ENCODE measurements at places on chromosomes 2 and 18. TPM values are rescaled to one million over a fixed set of nuclear protein-coding genes. Genes with fewer than 3 reads are reported as not detected.

- H3K27ac ChIP-seq, result no peak overlapping the region
- no peak for DNase-seq
- H3K4me3 ChIP-seq, result no peak overlapping the region
- no peaks in the 10 kb centered on the region for H3K27me3 ChIP-seq
- no peaks in the 10 kb centered on the region for H3K36me3 ChIP-seq
These were observed 112.6 kb downstream of the ARHGAP28 start for GRCh38 chr18:6842081-6842480.

DNA sequence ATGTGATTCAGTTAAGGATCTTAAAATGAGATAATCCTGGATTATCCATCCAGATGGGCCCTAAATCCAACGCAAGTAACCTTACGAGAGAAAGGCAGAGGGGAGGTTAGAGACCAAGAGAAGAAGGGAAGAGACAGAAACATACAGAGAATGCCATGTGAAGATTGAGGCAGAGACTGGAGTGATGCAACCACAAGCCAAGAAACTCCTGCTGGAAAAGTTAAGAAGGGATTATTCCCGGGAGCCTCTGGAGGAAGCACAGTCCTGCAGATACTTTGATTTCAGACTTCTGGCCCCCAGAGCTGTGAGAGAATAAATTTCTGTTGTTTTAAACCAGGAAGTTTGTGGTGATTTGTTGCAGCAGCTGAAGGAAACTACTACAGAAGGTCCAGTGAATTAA lies 992.7 kb downstream of the BCL11A start:
- no peak overlapping the region for H3K27ac ChIP-seq
- H3K36me3 ChIP-seq, result no peaks in the 10 kb centered on the region

DCDC2C gene
- total RNA-seq, result not detected

DNA sequence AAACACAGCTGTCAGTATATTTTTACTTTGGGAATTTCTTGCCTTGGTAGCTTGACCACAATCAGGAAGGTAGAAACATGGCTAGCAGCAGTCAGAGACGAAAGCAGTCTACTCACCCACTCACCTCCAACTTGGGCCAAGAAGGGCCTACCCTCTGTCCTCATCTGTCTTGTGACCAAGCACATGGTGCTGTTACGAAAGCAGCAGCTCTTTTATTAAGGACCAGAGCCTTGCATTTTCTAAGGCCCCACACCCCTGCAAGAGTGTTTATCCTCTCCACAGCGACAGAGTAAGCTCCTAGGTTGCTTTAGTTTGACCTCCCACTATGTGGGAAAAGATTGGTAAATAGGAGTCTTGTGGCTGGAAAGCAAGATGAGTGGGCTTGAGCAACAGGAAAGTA lies 31.3 kb upstream of the MSTN start:
- no peak for DNase-seq
- H3K36me3 ChIP-seq, result no peaks in the 10 kb centered on the region
- no peaks in the 10 kb centered on the region for H3K27me3 ChIP-seq

DNA sequence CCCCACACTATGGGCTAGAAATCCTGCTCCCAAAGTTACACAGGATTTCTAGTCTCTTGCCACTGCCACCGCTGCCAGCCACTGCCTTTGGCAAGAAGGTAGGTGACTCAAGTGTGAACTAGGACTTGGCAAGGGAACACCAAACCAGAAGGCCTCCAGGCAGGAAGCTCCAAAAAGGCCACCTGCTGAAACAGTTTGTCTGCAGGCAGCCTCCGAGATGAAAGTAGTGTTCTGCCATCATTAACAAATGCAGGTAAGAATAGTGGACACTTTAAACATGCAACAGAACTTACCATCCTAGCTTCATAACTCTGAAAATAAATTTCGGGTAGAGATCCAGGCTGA lies 3.9 kb downstream of the ANKRD44 start:
- peak overlapping the region; percentile 86 for H3K4me3 ChIP-seq
- H3K27me3 ChIP-seq, result no peaks in the 10 kb centered on the region
- peak; percentile 59 for DNase-seq

ADRA2B gene
- total RNA-seq, result not detected

DNA sequence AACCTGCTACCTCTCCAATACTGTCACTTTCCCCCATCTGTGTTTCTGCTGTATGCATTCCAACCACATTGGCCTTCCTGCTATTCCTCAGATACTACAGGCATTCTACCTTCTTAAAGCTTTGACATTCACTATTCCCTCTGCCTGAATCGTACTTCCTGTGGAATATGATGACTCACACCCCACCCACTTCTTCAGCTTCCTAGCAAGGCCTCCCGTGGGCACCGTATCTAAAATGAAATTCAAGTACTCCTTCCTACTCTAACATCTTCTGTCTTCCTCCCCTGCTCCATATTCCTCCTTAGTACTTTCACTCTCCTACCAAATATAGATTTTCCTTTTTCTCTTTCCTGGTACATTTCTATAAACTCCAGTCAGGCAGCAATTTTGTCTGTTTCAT lies 710.4 kb downstream of the RNF144A start:
- H3K4me3 ChIP-seq, result no peak overlapping the region
- H3K4me1 ChIP-seq, result peaks cover 14% of the 10 kb centered on the region
- no peak overlapping the region for H3K27ac ChIP-seq
- DNase-seq, result no peak
- no peaks in the 10 kb centered on the region for H3K27me3 ChIP-seq

GRCh38 chr18:31373641-31374040 lies 2.9 kb upstream of the DSG4 start:
- H3K4me3 ChIP-seq, result no peak overlapping the region
- H3K4me1 ChIP-seq, result peaks cover 29% of the 10 kb centered on the region
- H3K27me3 ChIP-seq, result no peaks in the 10 kb centered on the region
- DNase-seq, result no peak
- H3K27ac ChIP-seq, result no peak overlapping the region

DNA sequence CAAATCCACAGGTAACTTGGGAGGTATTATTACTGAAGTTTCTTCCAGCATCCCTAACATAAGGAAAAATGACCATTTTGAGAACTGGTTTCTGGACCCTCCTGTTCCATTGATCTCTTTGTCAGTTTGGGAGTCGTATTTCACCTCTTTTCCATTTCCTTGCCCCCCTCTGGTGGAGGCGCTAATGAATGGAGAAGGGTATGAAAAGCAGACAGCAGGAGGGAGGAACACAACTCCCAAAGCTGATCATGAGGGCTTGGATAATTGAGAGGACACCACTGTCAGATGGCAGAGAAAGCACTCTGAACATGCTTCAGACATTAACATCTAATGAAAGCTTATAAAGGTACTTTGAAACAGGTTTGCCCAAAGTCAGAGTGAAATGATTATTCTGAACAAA lies 56.6 kb upstream of the TLK1 start:
- H3K4me3 ChIP-seq, result no peak overlapping the region
- no peaks in the 10 kb centered on the region for H3K4me1 ChIP-seq
- DNase-seq, result no peak
- H3K27me3 ChIP-seq, result no peaks in the 10 kb centered on the region

- no peaks in the 10 kb centered on the region for H3K36me3 ChIP-seq
- peak overlapping the region; percentile 81 for H3K4me3 ChIP-seq
- H3K27ac ChIP-seq, result no peak overlapping the region
- H3K4me1 ChIP-seq, result peaks cover 21% of the 10 kb centered on the region
- no peaks in the 10 kb centered on the region for H3K27me3 ChIP-seq
These were observed 751 bp upstream of the NMI start for GRCh38 chr2:151289972-151290866.

GRCh38 chr2:69018678-69019095 lies 5.7 kb downstream of the ANTXR1 start:
- no peak for DNase-seq
- H3K27ac ChIP-seq, result no peak overlapping the region
- no peaks in the 10 kb centered on the region for H3K4me1 ChIP-seq
- H3K4me3 ChIP-seq, result no peak overlapping the region

- H3K27ac ChIP-seq, result no peak overlapping the region
- H3K4me1 ChIP-seq, result no peaks in the 10 kb centered on the region
- H3K36me3 ChIP-seq, result no peaks in the 10 kb centered on the region
- H3K27me3 ChIP-seq, result no peaks in the 10 kb centered on the region
- no peak overlapping the region for H3K4me3 ChIP-seq
These were observed 12.0 kb downstream of the OBSL1 start for GRCh38 chr2:219559156-219559915.

DNA sequence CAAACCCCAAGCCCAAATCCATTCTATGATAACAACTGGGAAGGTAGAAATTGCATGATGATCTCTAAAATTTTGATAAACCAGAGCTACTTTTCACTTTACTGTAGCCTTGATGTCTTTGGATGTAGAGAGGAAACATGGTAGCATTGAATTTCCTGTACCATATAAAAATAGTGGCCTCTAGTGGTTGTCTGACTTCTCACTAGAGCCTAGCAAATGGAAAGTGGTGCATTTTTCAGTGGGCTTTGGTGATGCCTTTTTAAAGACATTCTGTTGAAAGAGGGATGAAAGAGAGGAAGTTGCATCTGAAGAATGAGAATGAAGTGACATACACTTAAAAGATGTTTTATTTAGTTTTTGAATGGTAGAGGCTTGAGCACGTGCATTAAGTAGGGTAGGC lies 662.2 kb downstream of the XIRP2 start:
- H3K4me1 ChIP-seq, result no peaks in the 10 kb centered on the region
- no peaks in the 10 kb centered on the region for H3K36me3 ChIP-seq
- H3K27ac ChIP-seq, result no peak overlapping the region
- DNase-seq, result peak; percentile 63
- no peaks in the 10 kb centered on the region for H3K27me3 ChIP-seq
- no peak overlapping the region for H3K4me3 ChIP-seq

DNA sequence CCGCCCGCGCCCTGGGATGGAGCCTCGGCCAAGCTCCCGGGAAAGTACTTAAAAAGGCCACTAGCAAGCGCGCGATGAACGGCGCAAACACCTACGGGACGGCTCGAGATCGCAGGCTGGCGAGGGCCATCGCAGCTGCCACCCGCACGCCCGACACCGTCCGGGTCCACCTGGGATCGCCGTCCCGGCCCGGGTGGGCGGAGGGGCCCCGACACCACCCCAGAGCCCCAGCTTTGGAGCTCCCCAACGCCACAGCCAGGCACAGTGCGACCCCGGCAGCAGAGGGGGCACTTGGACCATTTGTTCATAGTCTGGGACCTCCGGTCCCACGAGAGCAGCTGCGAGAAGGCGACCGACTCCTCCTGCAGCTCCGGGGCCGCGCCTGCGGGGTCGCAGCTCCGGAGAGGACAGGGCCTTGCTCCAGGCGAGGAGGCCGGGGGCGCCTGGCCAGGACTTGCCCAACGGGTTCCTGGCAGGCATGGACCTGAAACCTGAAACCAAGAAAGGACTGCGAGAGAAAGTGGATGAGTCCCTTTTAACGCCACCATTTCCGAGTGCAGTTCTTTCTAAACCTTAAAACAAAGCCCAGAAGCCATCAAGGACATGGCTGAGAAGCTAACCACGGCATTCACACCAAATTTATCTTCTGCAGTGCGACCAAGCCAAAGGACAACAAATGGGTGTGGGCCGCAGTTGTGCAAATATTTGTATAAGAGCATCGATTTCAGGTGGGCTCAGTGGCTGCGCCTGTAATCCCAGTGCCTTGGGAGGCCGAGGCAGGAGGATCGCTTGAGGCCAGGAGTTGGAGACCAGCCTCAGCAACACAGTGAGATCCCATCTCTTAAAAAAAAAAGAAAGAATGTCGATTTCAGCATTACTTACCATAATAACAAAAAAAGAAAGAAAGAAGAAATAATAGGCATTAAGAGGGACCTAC lies 54.0 kb upstream of the IMP4 start:
- H3K27me3 ChIP-seq, result no peaks in the 10 kb centered on the region
- no peak overlapping the region for H3K27ac ChIP-seq
- no peak overlapping the region for H3K4me3 ChIP-seq
- H3K4me1 ChIP-seq, result no peaks in the 10 kb centered on the region

KIF5C gene
- 8.3 TPM for total RNA-seq

DNA sequence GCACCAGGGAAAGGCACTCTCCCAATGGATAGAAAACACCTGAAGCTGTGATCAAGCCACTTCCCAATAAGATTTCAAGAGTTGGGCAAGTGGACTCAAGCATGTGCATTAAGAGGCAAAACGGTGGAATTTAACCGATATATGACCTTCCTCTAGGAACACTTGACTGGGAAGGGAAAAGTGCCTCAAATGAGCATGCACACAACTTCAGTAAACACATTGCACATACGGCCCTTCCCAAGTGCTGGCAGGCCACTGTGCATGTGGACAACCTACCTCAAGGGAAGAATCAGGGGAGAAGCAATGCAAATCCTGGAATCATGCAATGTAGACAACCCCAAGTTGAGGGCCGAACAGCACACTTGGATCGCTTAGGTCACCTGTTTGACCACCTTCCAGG lies 23.9 kb upstream of the SH3RF3 start:
- no peaks in the 10 kb centered on the region for H3K36me3 ChIP-seq
- no peak overlapping the region for H3K27ac ChIP-seq
- DNase-seq, result no peak
- H3K27me3 ChIP-seq, result no peaks in the 10 kb centered on the region
- no peak overlapping the region for H3K4me3 ChIP-seq

DNA sequence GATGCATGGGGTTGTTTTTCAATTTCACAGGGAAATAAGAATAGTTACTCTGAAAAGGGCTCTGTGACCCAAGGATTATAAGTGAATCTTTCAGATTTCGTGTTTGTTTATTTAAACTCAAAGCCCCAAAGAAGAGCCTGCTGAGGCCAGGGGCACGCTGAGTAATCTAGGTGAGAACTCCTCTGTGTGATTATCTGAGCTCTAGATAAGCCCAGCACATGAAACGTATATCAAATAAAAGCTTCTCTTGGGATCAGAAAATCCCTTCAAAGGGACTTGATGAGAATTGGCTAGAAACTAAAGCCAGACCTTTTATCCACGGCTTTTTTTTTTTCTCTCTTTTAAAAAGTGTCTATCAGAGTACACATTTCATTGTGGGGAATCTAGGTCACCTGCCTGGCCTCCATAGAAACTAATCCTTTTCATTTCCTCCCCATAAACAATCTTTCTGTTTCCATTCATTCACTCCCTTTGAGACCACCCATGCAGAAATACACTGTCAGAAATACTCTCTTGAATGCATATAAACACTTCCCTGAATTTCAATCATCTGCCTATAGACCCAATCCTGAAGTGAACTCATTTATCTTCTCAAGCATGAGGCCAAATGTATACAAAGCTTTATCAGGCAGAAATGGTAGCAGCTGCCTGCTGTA lies 137.4 kb downstream of the RIT2 start:
- H3K27me3 ChIP-seq, result no peaks in the 10 kb centered on the region
- no peak for DNase-seq
- no peak overlapping the region for H3K27ac ChIP-seq
- no peaks in the 10 kb centered on the region for H3K4me1 ChIP-seq
- no peak overlapping the region for H3K4me3 ChIP-seq
- H3K36me3 ChIP-seq, result no peaks in the 10 kb centered on the region

HNMT gene
- total RNA-seq, result not detected

Data from Karpas-422 (cell line).